ENCODE measurements at places on chromosomes 5 and 9. TPM values are rescaled to one million over a fixed set of nuclear protein-coding genes. Genes with fewer than 3 reads are reported as not detected.

The DEPDC1B gene
- total RNA-seq, result 34.1 TPM

The CER1 gene
- not detected for total RNA-seq

GRCh38 chr5:171299851-171300250, 9.2 kb upstream of the TLX3 start:
- no peak for DNase-seq

DNA sequence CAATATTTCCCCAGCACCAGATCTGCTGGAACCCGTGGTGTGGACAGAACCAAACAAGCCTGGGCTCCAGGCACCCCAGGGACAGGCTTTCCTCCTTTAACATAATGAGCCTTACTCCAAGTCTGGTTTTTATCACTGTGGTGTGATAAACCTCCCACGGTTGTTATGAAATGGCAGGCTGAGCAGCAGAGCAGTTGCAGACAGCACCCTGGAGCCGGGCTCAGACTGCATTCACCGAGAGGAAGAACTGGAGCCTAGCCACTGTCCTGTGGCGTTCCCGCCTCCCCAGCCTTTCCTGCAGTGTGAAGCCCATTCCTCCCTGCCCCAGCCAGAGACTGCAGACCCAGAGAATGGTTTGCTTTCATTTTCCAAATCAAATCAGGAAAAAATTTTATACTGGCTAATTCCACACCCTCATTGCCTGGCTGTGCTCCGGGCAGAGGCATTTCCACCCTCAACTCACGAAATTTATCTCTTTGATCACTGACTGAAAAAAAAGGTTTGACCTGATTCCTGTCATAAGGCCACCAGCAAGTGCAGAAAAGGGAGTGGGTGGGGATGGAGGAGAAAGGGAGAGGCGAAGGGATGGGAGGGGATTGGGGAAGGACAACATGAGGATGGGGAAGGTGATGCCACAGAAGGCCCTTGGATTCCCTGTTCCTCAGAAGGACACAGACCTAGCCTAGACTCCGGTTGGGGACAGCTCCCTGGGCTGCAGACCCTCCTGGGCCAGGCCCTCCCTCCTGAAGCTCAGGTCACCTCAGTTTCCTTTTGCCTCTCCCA, 18.9 kb downstream of the IPPK start:
- DNase-seq, result no peak

The LCN1 gene
- not detected for total RNA-seq

The ANKS6 gene
- total RNA-seq, result 16.9 TPM

- DNase-seq, result no peak
Observed at GRCh38 chr5:113330533-113331208, 104.1 kb downstream of the TSSK1B start.

GRCh38 chr9:17229945-17230560, 95.2 kb downstream of the CNTLN start:
- no peak for DNase-seq

GRCh38 chr9:101791938-101792337, 53.5 kb upstream of the GRIN3A start:
- DNase-seq, result peak; percentile 48

DNA sequence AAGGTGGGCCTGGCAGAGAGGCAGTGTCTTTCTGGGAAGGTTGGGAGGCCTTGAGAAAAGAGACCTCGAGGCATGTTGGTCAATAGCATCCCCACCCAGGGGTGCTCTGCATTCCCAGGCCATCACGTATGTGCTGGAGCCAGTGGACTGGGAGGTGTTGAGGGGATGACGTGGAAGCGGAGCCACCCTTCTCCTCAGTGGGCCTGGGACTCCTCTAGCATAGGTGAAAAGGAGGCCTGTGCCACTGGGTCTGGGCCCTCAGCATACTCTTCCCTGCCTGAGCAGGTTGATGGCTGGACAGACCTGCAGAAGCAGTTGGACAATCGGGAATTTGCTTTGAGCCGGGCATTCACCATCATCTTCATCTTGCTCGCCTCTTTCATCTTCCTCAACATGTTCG, 25.5 kb downstream of the PITX1 start:
- DNase-seq, result no peak

The SLC44A1 gene
- total RNA-seq, result 7.2 TPM

The PCDHGC5 gene
- total RNA-seq, result not detected

DNA sequence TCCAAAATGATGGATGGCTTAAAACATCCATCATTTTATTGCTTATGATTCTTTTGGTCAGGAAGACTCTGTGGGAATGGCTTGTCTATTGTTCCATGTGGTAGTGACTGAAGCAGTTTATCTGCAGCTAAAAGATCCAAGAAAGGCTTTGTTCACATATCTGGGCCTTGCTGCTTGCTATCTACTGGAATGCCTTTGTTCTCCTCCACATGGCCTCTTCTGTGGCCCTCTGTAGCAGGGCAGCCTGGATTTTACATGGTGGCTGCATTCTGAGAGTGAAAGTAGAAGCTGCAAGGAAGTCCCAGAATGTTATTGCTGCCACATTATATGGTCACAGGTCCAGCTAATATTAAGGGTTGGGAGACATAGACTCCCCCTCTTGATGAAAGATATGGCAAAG, 35.1 kb downstream of the DMXL1 start:
- no peak for DNase-seq

- no peak for DNase-seq
Observed at GRCh38 chr9:88551546-88552137, 16.7 kb downstream of the NXNL2 start.

The FRMD3 gene
- 0.27 TPM for total RNA-seq

DNA sequence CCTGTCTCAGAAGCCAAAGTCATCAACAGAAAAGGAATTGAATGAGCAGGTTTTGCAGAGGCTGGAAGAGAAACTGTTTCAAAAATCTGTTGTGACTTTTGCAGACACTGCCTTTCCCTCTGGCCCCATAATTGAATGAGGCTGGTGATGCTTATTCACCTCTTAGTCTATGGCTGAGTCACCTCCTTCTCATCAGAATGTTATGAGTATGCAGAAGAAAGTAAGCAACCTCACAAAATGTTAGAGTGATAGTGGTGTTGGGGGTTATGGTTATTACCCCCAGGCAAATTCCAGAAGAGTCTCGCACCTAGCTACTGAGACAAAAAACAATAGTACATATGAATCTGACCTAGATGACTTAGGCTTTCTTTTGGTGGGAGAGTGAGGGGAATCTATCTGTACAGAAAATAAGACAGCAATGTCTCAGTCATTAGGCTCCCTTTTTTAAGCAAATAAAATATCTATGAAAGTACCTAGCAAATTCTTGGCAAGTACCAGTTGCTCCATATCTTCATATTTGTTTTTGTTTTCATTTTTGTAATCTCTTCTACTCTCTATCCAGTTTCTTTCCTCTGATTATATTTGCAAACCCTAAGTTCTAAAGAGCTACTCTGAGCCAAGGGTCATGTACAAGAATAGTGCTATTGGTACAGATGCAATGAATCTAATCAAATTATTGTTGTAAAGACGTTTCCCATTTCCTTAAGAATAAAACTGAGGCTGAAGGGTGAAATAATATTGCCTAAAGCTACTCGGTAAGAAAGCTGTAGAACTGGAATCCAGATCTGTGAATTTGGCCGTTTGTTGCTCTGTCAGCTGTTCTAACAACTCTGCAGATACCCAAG, 498.1 kb upstream of the TNC start:
- DNase-seq, result no peak

GRCh38 chr5:149062371-149063016, 368 bp downstream of the SH3TC2 start:
- DNase-seq, result no peak

Measured in activated CD8-positive, alpha-beta T cell treated with anti-CD3 and anti-CD28 coated beads for 36 hours (primary cell).